ENCODE measurements at places on chromosomes 1 and 21.
A peak's percentile ranks its signal among the peaks of the same experiment; 100 is the strongest.

DNA sequence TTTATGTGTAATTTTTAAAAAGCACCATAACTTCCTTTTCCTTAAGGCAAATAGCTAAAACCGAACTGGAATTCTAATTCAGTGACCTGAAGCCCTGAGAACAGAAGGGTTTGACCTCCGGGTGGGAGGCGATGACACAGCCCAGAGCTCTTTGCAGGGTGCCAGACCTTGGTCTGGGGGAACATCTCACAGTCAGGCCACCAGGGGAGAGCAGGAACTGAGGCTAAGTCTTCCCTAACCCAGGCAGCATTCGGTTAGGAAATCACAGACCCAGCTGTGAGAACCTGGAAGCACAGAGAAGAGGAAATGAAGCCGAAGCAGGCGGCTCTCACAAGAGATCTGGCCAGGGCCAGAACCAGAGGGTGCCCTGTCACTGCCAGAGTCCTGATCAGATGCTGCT lies 444.8 kb downstream of the TTLL7 start:
- DNase-seq, result no peak

DNA sequence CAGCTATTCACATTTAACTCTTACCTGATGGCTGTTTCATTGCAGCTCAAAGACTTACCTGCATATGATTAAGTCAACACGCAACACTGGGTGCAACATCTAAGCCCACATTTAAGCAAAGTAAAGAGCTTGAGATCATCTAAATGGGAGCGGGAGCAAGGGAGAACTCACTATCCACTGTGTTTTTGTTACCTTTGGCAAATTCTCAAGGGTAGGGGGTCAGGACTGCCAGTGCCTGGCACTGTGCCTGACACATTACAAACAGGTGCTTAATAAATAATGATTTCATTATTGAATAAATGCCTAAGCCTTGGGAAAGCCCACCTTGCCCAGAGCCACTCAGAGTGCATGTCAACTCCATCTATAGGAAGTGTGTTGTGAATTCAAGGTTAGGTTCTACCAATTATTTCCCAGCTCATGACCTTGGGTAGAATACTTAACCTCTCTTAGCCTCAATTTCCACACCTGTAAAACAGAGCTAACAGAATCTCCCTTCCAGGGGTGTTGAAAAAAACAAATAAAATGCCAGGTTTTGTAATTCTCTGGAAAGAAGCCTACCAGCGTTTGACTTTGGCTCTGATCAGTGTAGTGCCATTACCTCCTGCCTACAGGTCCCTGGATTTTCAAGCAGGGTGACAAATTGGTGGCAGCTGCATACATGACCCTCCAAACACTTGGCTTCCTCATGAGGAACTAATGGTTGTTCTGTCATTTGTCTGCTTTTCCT lies 109.7 kb downstream of the TGFBR3 start:
- no peak for DNase-seq

DNA sequence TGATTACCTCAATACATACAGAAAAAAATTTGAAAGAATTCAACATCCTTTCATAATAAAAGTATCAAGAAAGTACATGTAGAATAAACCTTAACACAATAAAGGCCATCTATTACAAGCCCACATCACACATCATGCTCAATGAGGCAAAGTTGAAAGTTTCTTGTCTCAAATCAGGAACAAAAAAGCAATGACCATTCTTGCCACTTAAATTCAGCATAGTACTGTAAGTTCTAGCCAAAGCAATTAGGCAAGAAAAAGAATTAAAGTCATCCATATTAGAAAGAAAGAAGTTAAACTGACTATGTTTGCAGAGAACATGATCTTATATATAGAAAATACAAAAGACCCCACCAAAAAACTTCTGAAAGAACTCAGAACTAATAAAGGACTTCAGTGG lies 44.5 kb downstream of the KCNT2 start:
- DNase-seq, result no peak

GRCh38 chr1:21247892-21248715 lies 42.2 kb downstream of the ECE1 start:
- no peak for DNase-seq

- DNase-seq, result no peak
Measured at GRCh38 chr1:235888119-235888643, 21.5 kb upstream of the LYST start.

DNA sequence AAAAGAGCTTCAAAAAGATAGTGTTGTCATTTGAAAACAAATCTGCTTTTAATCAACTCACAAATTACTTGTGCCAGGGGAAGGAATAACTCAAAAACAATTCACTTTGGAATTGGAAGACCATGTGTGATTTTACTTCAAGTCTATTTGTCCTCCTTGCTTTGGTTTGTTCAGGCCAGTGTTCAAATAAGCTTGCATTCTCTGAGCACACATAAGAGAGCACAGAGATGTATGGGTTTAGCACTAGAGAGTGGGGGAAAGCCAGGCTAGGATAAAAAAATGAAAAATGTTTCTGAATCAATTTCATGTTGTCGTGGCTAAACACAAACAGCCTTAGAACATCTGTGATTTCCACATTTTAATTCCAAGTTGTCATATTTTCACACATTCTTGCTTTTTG lies 325.7 kb upstream of the LYPLAL1 start:
- no peak for DNase-seq

- no peak for DNase-seq
Measured at GRCh38 chr1:40315795-40316594, 1.1 kb downstream of the COL9A2 start.

DNA sequence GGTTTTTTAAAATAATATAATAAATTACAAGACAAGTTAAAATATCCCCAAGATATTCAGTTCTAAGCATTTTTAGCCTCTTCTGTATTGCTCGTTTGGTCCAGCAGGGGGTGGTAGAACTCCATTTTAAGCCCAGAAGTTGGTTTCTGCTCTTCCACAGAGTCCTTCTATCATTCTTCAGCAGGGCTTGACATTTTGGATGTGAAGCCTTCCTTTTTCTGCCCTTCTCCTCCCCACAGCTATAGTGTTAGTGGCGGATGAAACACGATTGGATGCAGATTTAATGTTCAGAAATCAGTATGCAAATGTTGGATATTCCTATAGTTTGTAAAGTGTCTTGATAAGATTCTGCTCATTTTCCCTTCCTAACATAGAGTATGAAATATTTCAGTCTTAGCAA lies 1.4 kb downstream of the NCAM2 start:
- DNase-seq, result peak; percentile 35

DNA sequence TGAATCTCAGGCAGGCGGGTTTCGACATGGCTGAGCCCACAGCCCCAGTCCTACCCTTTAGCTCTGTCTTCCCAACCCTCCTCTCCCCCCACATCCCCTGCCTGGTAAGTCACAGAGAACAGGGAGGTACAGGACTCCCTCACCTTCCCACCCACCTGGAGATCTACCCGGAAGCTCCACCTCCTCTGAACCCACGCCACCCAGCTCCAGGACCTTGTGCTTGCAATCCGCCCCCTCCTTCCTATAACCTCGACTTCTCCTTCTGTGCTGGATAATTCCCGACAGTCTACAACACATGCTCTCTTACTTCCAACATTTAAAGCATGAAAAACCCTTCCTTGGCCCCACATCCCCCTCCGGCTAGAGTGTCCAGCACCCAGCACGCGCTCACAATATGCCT lies 22.3 kb downstream of the KIF17 start:
- DNase-seq, result no peak

DNA sequence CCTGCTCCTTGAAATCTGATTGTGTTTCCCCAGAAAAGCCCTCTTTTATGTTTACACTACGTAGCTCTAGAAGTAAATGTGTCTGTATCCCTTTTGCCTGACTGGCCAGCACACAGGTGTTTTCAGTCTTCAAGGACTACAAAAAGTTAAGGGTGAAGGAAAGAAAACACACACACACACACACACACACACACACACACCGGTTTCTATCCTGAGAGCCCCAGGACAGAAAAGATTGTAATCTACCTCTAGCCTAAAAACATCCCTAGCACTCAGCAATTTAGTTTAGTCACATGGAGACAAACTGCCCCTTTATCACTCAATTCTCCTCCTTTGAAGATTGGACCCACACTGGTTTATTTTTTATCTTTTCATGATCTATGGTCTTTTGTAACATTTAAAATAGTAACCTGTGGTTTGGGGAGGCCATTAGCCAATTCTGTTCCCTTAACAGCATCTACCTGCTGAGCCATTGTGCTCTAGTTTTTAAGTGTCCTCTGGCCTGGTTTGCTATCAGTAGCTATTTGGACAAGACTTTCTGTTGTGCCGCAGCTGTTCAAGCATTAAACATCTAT lies 15.8 kb upstream of the TRIM45 start:
- no peak for DNase-seq

DNA sequence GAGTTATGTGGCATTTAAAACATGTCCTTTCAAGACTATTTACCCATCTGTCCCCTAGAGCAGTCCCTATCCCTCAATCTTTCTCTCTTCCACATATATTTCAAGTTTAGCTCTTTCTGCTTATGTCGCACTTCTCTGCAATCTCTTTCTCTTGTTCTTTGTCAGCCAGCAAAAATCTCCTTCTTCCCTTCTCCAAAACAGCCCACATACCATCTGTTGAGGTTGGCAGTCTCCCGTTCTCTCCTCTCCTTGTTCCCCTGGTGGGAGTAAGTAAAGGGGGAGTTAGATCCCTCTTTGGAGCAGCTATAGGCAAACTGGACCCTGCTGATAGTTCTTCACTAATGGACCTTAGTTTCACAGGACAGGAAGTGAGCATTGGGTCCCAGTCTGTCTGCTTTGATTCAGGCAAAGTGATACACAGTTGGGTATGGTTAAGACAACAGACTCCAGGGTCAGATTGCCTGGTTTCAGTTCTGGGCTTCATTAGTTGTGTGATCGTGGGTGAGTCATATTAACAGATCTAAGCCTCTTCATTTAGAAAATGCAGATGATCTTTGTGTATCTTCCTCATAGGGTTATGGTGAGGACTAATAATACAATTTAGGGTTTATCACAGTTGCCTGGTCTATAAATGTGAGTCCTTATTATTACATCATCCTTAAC lies 19.7 kb downstream of the BRINP2 start:
- no peak for DNase-seq

DNA sequence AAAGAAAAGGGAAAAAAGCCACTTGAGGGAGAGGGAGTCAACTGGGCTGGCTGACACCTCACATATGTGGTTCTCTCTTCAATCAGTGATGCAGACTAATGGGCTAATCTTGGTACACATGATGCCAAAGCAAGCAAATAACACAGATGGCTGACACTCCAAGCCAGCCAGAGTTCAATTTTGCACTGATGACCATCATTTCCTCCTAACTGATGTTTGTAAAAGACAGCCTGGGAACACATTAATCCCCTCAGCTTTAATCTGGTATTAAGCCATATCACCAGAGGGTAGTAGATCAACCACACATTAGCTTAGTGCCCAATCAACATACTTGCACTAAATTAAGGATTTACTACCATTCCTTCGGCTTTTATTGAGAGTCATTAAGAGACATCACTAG lies 2.8 kb downstream of the VPS72 start:
- no peak for DNase-seq

DNA sequence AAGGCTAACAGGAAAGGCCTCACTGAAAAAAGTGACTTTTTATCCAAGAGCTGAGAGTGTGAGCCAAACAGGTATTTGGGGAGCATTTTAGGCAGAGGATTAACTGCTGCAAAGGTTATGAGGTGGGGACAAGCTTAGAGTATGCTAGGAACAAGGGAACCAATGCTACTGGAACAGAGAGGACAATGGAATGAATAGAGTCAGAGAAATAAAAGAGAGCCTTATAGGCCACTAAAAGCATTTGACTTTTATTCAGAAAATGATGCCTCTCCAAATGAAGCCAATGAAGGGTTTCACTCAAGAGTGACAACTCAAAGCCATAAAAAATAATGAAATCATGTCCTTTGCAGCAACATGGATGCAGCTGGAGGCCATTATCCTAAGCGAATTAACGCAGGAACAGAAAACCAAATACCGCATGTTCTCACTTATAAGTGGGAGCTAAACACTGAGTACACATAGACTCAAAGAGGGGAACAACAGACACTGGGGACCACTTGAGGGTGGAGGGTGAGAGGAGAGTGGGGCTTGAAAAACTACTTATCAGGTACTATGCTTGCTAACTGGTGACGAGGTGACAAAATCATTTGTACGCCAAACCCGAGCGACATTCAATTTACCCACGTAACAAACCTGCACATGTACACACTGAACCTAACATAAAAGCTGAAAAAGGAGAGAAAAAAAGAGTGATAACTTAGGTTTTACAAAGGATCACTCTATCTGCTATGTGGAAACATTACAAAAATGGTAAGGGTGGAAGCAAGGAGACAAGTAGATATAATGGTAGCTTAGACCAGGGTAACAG lies 11.1 kb downstream of the PTP4A2 start:
- DNase-seq, result no peak

Data from HTR-8/SVneo (cell line).